ENCODE measurements at places on chromosomes 3 and 15.

GRCh38 chr3:125107861-125108567 lies 52.2 kb upstream of the HEG1 start:
- no peak for DNase-seq

DNA sequence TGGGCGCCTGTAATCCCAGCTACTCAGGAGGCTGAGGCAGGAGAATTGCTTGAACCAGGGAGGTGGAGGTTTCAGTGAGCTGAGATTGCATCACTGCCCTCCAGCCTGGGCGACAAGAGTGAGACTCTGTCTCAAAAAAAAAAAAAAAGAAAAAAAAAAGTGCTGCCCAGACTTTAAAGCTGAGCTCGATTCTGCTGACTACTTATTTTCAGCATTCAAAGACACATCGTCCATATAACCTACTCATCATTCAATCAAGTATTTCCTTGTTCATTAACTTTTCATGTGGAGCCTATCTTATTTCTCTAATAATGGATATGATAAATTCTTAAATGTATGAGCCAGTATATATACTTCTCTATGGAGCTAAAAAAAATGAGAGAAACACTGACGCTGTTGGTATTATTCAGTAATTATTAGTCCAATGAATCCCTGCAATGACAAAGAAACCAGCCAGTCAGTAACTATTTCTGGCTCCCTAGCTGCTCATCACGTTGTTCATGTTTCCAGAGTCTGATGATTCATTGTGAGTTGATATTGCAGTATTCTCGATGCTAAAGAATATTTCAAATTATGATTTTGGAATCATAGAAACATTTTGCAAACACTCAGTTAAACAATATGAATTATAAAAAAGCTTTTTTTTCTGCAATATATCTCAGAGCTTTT lies 111.9 kb downstream of the RAP2B start:
- no peak for DNase-seq

GRCh38 chr3:172542999-172543398 lies 19.8 kb upstream of the TNFSF10 start:
- no peak for DNase-seq

DNA sequence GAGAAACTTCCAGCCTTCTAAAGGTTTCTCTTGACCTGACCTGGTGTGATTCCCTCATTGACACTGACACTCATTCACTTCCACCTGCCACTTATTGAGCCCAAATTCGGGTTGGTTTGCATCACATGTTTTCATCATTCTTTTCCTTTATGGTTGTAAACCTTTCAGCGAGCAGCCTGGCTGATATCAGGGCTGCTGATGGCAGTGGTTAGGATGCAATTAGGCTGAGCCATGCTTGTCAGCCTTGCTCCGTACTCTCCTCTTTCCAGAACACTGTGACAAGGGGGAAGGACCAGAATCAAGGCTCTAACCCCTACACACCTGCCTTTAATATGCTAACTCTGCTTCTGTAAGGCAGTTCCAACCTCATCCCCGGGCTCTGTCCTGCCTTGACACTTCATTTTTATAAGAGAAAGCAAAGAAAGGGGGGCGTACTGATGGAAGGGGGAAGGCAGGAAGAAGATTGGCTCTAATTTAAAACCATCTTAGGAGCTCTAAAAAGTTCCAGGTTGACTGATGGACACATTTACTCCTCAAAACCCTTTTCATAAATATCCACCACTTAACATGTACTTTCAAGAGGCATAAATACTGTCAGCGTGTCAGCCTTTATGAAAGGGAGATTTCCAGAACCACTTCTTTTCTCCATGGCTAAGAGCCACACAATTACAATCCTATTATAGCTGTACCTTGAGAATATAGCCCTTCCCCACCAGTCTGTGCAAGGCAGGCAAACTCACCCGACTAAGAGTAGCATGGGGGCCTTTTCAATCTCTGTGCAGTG lies 5.7 kb downstream of the NMNAT3 start:
- DNase-seq, result no peak

- DNase-seq, result no peak
Measured at GRCh38 chr15:61003437-61004218, 225.5 kb downstream of the RORA start.

GRCh38 chr15:39095218-39095879 lies 485.5 kb upstream of the THBS1 start:
- no peak for DNase-seq

GRCh38 chr3:71360180-71360579 lies 223.3 kb downstream of the FOXP1 start:
- no peak for DNase-seq

- no peak for DNase-seq
Measured at GRCh38 chr3:153897842-153898241, 223.3 kb upstream of the ARHGEF26 start.

DNA sequence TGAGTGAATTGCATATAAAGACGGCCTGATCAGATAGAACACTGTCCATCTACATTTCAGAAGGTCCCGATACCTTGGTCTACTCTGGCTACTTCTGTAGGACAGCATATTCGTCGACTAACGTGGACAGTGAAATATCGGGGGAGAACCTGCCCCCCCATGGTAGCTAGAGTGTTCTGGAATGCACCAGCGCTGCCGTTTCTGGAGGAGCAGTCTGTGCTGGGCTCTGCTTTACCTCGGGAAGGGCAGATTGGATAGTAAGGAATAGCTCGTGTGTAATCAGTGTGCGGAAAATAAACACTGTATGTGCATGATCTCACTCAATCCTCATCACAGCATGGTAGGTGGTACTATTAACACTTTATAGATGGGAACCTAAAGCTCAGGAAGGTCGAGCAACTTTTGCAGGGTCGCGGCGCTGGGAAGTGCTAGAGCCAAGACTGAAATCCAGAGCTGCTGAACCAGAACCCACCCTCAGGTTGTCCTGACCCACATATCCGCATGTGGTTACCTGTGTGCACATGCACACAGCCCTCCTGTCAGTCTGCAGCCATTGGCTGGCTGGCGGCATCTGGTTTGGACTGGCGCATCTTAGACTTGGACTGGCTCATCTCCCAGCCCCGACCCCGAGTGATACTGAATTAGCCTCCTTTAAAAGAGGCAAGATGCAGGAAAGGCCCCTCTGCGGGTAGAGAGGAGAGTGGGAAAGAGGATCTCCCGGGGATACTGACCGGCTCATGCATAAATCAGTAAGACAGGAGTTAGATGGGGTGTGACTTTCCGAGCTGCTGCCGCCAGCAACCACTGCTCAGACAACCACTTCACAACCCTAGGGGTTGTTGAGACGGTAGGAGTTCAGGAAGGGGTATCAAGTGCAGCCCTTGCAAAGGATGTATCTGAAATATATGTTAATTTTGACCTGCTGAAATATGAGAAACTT lies 155.0 kb upstream of the BHLHE40 start:
- DNase-seq, result no peak

DNA sequence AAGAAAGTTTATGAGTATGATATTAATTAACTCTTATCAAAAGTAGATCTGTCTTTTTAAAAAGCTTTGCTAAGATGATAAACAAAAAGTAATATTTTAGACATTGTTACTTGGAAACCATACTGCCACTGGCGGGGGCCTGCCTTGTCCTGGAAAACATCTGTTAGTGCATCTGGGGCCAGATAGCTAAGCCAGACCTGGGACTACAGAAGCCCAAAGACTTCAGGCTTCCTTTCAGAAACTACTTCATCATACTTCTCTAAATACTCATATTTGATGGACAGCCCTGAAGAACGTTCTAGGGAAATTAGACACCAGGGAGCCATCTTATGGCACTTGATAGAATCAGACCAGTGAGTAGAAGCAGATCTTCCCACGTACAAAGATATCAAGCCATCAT lies 795.4 kb upstream of the SEMA6D start:
- DNase-seq, result no peak

DNA sequence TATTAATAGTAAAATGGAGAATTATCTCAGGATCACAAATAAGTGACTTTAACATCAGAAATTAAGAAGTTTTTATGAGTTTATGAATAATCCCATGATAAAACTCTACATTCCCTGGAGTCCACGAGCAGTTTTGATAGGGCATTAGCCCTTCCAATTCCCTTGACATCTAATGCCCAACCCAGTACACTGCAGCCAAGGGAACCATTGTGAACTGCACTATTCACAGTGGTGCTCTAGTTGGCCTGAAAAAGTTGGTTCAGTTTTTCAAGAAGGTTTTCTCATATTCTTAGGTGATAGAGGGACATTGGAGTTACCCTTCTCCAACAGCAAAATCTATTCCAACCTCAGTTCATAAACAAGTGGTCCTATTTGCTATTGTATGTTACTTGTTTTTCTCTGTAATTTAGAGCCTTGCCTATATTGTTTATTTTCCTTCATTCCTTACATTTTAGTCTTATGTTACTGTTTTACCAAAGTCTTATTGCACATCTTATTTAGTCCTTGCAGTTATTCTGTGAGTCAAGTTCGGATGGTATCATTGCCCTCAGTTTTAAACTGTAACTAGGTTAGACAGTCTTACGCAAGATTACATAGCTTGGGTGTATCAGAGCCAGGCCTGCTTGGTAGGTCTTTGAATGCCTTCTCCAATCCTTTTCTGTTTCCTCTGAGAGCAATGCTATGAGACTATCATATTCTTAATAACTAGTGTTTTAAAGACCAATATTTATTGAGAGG lies 57.9 kb upstream of the SAMMSON start:
- DNase-seq, result no peak

DNA sequence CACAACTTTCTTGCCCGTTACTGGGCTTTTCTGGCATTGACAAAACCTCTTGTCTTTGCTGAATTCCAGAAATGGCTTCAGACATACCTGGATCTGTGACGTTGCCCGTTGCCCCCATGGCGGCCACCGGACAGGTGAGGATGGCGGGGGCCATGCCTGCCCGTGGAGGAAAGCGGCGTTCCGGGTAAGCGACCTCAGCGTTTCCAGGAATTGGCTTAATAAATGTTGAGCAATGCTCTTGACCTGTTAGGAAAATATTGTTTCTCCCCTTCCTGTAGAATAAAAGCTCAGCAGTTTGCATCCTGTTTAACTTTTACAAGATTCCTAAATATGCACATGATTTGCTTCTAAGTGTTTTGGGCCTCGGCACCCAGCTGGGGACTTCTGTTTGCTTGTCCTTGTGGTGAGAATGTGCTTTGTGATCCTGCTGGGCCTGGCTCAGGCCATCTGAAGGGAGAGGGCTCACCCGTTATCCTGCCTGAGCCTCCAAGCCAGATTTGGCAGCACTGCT lies 46.7 kb downstream of the ARNT2 start:
- no peak for DNase-seq

Data from activated CD8-positive, alpha-beta memory T cell treated with anti-CD3 and anti-CD28 coated beads, Interleukin-2, amount 10 ng/mL, durations not matched to agents 7 days and 5 days (primary cell).